ENCODE measurements at places on chromosomes 1 and 21. TPM values are rescaled to one million over a fixed set of nuclear protein-coding genes. Genes with fewer than 3 reads are reported as not detected.

Gene GSTM5
- total RNA-seq: not detected

Gene RIMS3
- total RNA-seq: 1.3 TPM

Gene MPL
- 0.25 TPM for total RNA-seq

Gene CD5L
- total RNA-seq: not detected

Gene SLC22A15
- 0.91 TPM for total RNA-seq

Gene ST6GALNAC5
- total RNA-seq: 0.09 TPM

Gene SPRR5
- total RNA-seq: not detected

Gene LRRC38
- total RNA-seq: 0.06 TPM

Gene TSPEAR
- not detected for total RNA-seq

Gene AMY1C
- not detected for total RNA-seq

Gene CLCNKA
- total RNA-seq: 0.07 TPM

Gene ALDH4A1
- 14.4 TPM for total RNA-seq

Gene LIN28A
- total RNA-seq: not detected

Gene ZNF683
- total RNA-seq: not detected

Gene ARTN
- 0.10 TPM for total RNA-seq

Gene TNFAIP8L2
- total RNA-seq: not detected

Gene OR2W3
- not detected for total RNA-seq

Gene PLXNA2
- total RNA-seq: 4.6 TPM

Gene PER3
- 0.58 TPM for total RNA-seq

Gene ATP1A4
- not detected for total RNA-seq

Gene FOXD3
- total RNA-seq: 0.64 TPM

Gene SPRR2E
- not detected for total RNA-seq

Gene HAPLN2
- 0.09 TPM for total RNA-seq

Gene HSPB7
- 0.05 TPM for total RNA-seq

Gene HFM1
- 0.07 TPM for total RNA-seq

Gene TMEM59
- 109 TPM for total RNA-seq

Gene GPR153
- total RNA-seq: 6.2 TPM

Gene CALML6
- total RNA-seq: 0.22 TPM

Gene CRP
- total RNA-seq: not detected

Gene ASCL5
- total RNA-seq: 0.11 TPM

Gene RXFP4
- 0.07 TPM for total RNA-seq

Gene OLIG2
- not detected for total RNA-seq

Gene TLCD4
- 6.3 TPM for total RNA-seq

Gene DDI2
- 10.6 TPM for total RNA-seq

Gene PRAMEF20
- not detected for total RNA-seq

Gene VSIG8
- total RNA-seq: not detected

Gene CD1E
- total RNA-seq: not detected

Gene CHIA
- not detected for total RNA-seq

Gene CLCA2
- total RNA-seq: not detected

Gene MIXL1
- total RNA-seq: not detected

Gene KPRP
- not detected for total RNA-seq

Gene NRDC
- 68.2 TPM for total RNA-seq

Gene C21orf91
- 1.6 TPM for total RNA-seq

Gene EXTL1
- total RNA-seq: 0.05 TPM

Gene C1orf226
- total RNA-seq: 0.92 TPM

Gene DPH2
- 38.5 TPM for total RNA-seq

Gene C4BPA
- 0.67 TPM for total RNA-seq

Gene ANKRD45
- not detected for total RNA-seq

Gene KCNJ9
- total RNA-seq: not detected

Gene PPM1J
- total RNA-seq: 1.2 TPM

Gene ARPC5
- total RNA-seq: 175 TPM

Gene ATF6
- total RNA-seq: 14.1 TPM

Gene CACNA1E
- under 0.01 TPM for total RNA-seq

Gene ALDH9A1
- total RNA-seq: 36.8 TPM
